ENCODE measurements at places on chromosomes 13 and 19.

DNA sequence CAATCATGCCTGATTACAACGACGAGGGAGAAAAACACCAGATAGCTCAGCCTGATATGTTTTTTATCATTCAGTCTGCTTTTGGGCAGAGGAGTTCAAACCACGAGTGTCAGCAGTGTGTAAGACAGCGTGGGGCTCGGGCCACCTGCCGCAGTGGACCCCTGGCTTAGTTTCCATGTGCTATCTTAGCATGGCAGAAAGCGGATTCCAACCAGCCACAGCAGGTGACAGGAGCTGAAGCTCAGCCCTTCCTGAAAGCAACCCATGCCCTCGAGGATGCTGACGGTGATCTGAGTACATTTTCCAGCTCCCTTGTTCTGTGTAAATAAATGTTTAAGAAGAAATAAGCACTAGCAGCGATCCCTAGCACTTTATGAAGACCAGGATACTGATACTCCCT, 32.2 kb upstream of the MBNL2 start:
- no peak for DNase-seq

DNA sequence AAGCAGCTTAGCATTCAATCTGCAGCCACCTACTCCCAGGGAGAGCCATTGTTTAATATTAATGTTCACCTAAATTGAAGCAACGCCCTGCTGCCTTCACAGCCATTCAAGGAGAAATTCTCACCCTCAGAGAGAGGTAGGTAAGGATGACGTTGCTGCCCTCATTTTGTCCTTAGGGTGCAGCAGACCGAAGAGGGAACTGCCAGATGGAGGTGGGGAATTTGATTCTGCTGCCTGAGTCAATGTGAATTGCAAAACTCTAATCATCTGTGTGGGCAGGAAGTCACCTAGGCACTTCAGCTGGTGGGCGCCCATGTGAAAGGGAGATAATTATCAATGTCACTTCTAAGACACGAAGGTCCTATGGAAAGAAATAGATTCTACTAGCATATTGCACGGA, 503.4 kb downstream of the TBC1D4 start:
- no peak for DNase-seq

GRCh38 chr19:2201473-2202148, 34.5 kb downstream of the PLEKHJ1 start:
- peak; percentile 30 for DNase-seq

DNA sequence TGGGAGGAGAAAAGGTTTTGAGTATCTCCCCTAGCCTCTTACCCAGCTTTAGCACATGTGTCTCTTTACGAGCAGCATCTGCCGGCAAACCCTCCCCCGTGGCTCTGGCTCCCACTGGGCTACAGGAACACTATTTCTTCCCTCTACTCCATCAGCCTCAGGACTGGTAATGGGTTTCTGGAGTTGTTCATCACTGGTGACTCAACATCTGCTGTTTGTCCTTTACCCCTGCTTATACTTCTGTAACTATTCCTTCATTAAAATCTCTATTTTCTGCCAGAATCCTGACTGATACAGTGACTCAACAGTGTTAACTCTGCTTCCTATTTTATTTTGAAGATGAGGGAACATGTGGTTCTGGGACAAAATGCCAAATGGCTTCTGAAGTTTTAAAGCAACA, 437.3 kb upstream of the HTR2A start:
- DNase-seq = no peak

DNA sequence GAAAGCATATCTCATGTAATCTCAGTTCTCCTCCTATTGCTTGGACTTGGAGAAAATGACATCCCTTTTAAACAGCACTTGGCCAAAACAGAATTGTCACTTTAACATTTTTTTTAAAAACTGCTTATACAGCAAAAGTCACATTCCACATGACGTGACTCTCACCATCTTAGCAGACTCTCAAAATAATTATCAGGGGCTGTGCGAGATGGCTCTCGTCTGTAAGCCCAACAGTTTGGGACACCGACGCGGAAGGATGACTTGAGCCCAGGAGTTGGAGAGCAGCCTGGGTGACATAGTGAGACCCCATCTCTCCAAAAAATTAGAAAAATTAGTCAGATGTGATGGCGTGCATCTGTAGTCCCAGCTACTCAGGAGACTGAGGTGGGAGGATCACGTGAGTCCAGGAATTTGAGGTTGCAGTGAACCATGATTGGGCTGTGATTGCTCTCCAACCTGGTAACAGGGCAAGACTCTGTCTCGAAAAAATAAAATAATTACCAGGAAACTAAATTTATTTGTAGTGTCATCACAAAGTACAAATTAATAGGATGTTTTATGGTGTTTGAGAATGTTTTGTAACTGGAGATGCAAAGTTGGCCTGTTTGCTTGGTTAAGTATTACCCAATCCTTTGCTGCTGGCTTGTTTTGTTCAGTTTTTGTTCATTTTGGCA, 8.8 kb downstream of the SAFB start:
- DNase-seq = no peak

- no peak for DNase-seq
Measured at GRCh38 chr13:75507027-75508001, 25.3 kb upstream of the TBC1D4 start.

DNA sequence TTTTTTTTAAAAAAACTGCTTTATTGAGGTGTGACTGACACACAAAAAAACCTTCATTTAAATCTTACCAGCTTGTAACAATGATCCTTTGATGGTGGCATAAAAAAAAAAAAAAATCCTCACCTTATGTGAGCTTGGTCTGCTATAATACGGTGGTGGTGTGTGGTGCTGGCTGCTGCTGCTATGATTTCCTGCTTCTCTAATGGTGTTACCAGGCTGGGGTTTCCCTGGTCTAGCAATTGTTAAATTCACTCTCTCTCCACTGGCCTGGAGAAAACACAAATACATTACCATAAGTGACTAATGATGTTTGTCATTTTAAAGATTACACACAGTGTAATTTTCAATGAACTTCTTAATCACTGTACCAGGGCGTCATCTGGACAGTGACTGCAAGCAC, 60.6 kb downstream of the LNX2 start:
- no peak for DNase-seq

DNA sequence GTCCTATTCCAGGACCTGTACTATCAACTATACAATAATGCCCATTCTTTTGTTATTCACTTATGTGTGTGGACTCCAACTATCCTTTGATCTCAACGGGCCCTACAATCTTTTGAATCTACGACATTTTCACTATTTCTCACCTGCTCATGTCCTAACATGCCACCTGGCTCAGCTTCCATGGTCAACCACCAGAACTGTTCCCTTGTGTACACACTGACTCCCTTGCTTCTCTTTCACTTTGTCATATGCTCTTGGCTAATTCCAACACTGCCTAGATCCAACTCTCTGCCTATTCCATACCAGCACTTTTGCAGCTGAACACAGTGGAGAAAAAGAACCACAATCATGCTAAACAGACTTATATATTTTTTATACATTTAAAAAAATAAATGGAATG, 53.1 kb downstream of the MICU2 start:
- peak; percentile 17 for DNase-seq

DNA sequence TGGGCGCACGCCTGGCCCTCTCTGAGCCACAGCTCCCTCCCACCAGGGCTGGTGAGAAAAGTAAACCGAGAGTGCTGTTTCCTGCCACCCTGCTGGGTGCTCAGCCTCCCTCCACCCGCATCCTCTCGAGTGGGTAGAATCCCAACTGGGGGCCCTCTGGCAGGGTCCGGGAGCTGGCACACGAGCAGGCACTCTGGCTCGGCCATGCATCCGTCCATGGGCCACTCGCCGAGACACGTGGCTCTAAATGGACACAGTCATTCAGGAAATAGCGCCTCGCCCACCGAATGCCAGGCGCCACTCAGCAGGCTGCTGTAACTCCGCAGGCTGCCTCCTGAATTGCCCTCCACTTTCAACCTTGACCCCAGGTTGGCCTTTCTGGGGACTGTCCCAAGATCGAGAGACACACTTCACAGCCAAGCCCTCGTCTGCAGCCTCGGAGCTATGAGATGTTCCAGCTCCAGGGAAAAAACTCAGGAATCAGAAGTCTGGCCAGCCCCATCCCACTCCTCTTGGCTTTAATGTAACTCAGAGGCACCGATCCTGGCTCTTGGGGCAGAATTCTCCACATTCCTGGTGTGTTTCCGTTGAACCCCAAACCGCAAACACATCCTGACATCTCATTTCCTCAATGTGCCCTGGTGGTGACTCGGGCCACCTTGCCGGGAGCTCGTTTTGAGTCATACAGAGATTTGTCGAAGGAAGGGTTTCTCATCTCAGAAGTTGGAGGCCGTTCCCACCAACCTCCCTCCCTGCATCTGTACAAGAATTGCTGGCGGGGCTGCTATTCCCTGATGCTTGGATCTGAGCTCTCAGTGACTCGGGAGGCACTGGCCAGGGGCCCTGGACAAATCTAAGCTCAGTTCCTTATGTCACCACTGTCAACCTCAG, 14.1 kb downstream of the KLF2 start:
- peak; percentile 64 for DNase-seq

DNA sequence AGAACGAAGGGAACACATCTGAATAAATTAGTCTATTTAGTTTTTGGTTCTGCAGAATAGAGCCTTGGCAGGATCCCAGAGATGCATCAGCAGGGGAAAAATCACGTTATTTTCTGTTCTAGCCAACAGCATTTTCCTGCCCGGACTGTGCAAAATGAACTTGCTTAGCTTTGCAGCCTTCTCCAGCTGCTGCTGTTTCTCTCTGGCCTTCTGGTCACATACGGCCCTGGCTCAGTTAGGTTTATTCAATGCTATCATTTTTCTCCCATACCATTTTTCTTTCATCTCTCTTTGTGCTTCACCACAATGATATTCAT, 110.4 kb upstream of the KL start:
- DNase-seq = no peak

GRCh38 chr19:47641891-47642485, 33.1 kb downstream of the BICRA start:
- DNase-seq = no peak

- no peak for DNase-seq
Measured at GRCh38 chr19:48784527-48784926, 26.3 kb downstream of the BCAT2 start.

GRCh38 chr13:80921971-80922370, 581.0 kb upstream of the SPRY2 start:
- DNase-seq = no peak

- DNase-seq = peak; percentile 54
Measured at GRCh38 chr13:52862358-52863206, 14.1 kb upstream of the PCDH8 start.

DNA sequence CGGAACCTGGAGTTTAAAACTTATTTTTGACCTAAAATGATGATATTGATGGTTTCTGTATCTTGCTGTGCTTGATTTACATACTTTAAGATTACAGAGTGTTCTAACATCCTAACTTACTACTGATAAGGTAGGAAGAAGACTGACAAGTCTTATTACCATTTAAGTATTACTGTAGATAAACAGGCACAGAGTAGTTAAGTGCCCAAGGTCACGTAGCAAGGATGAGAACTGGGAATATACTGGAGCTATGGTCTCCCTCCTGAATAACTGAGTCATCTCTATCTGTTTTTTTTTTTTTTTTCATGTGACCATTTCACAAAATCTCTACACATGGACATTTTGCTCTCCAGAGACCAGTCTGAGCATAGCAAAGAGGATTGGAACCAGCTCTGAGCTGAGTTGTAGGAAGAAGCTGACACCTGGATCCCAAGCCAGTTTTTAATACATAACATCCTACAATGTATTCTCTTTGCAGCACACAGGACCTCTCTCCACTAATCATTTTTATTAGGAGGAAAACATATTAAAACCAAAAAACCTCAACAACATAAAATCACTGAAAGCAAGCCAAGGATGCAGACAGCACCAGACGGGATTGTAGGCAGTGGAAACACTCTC, 173.5 kb downstream of the DNAJC15 start:
- no peak for DNase-seq

- DNase-seq = no peak
Measured at GRCh38 chr13:110388108-110388943, 81.2 kb downstream of the COL4A2 start.

DNA sequence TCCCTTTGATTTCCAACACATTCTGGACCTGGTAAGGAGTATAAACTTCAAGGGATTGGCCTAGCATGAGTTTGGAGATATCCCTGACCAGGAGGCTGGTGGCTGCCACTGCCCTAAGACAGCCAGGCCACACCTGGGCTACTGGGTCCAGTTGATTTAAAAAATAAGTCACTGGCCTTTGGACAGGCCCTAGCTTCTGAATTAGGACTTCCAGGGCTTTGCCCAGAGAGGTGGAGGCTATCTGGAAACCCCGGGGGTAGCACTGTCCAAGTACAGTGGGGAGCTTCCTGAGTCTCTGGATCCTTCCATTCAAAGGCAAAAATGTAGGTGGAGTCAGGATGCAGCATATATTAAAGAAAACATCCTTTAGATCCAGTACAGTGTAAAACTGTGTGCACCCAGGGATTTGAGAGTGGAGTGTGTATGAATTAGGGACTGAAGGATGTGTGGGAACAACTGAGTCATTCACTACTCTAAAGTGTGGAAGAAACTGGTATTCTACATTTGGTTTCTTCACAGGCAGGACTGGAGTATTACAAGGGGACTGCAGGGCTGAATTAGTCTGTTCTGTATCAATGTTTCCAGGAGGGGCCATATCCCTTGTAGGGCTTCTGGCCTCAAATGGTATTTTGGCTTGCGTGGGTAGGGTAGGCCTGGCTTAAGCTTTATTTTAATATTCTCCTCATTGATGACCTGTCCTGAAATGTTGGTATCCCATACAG, 14.8 kb upstream of the FCGBP start:
- no peak for DNase-seq

Measured in RWPE1 (cell line).